Fibroblast of lung (primary cell): ENCODE measurements at places on chromosomes 5 and 9. TPM values are rescaled to one million over a fixed set of nuclear protein-coding genes. Genes with fewer than 3 reads are reported as not detected.

Gene RNF183
- total RNA-seq: not detected in 2 replicates

Gene AFAP1L1
- total RNA-seq: 7.1 and 9.5 TPM in 2 replicates

Gene SAXO1
- under 0.01 and 0.17 TPM in 2 replicates for total RNA-seq

Gene ALDOB
- not detected in 2 replicates for total RNA-seq

Gene CYLC2
- total RNA-seq: not detected in 2 replicates

GRCh38 chr9:86303316-86303975 lies 21.1 kb upstream of the ISCA1 start:
- peak; percentile 36 for DNase-seq

DNA sequence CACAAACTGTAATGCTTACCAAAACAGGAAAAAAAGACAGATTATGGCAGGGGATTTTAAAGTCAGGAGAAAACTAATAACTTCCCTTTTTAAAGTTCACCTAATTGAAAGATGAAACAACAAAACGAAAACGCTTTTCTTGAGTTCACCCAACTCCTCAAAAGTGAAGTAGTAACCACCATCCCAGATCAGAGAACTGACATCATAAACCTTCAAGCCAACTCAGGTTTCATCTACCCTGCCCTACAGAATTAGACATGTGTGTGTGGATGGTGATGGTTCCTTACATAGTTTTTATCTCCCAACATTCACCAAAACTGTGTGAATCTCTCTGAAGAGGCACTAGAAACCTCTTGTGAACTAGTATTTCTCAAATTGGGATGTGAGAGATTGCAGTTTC lies 195.2 kb upstream of the PTGER4 start:
- no peak for DNase-seq

- no peak for DNase-seq
These were observed 1.3 kb upstream of the DMRT2 start for GRCh38 chr9:1048811-1049210.

DNA sequence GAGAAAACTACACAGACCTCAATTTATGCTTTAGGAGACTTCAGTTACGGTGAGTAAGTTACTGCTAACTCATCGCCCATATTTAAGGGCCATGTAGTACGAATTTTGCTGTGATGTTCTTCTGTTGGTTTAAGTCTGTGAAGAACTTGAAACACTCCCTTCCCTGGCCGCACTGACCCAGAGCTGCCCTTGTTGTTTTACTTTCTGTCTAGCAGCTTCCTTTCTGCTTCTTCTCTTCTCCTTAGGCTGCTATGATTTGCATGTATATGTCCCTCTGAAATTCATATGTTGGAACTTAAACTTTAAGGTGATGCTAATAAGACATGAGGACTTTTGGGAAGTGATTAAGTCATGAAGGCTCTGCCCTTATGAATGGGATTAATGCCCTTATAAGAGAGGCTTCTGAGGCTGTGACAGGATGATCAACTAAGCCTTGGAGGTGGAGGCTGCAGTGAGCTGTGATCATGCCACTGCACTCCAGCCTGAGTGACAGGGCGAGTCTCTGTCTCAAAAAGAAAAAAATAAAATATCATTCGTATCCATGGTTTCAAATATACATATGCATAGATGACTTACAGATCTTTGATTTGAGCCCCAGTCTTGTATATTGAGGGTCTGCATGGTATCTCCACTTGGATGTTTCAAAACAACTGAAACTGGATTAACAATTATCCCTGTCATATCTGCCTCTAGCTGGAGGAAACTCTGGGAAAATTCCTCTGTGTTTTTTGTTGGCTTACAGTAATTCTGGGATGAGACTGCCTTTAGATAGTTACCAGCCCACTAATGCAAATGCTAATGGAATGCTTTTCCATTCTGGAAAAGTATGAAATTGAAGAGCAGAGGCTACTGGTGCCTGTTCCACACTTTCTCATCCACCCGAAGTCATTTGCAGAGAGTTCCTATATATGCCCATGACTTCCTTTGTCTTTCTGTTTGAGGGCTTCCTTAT lies 263.4 kb upstream of the ACTBL2 start:
- DNase-seq: no peak

GRCh38 chr9:69740872-69741505 lies 18.8 kb downstream of the PTAR1 start:
- DNase-seq: no peak

GRCh38 chr9:70355801-70356200 lies 58.7 kb downstream of the KLF9 start:
- no peak for DNase-seq

DNA sequence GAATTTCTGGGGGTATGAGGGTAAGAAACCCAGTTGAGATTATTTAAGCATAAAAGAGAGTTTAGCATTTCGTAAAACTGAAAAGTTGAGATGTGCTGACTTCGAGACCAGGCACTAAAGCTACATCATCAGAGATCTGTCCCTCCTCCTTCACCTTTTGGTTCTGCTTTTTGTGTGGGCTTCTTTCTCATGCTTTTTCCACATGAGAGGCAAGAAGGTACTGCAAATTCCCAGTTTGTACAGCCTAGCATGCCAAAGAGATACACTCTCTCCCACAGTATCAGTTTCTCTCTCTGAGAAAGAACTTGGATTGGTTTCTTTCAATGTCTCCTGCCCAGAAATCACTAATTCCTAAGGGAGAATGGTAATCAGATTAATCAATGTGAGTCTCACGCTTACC lies 584.7 kb downstream of the SEMA5A start:
- DNase-seq: no peak

- DNase-seq: peak; percentile 88
These were observed 76.7 kb downstream of the ITGA1 start for GRCh38 chr5:52864371-52864770.

GRCh38 chr9:110124439-110124838 lies 83.5 kb downstream of the C9orf152 start:
- DNase-seq: no peak

- DNase-seq: no peak
These were observed 13.4 kb upstream of the RNU6ATAC start for GRCh38 chr9:134177624-134178393.

DNA sequence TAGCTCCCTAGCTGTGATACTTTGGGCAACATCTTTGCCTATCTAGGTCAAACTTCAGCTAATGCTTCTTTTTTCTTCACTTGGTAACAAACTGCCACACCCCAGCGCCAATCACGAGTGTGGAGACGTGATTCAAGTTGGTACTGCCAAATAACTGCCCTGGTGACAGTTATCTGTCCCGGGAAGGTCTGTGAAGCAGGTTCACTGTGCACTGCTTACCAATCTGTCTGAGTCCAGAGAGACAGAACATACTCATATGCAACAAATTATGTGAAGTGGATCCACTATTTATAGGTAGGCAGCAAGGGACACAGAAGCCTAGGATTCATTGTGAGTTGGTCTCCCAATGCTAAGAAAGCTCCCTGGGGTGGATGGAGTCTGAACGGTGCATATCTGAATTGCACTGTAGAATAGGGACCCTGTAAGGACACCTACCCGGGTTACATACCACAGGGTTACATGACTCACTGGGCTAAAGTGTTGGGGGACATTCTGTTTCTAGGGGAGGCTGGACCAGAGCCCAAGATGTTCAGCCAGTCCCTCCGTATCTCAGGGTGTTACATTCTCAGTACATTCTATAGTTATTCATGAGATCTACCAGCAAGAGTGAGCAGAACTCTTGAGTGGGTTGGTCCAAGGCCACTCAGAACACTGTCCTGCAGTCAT lies 95.4 kb upstream of the STC2 start:
- no peak for DNase-seq

DNA sequence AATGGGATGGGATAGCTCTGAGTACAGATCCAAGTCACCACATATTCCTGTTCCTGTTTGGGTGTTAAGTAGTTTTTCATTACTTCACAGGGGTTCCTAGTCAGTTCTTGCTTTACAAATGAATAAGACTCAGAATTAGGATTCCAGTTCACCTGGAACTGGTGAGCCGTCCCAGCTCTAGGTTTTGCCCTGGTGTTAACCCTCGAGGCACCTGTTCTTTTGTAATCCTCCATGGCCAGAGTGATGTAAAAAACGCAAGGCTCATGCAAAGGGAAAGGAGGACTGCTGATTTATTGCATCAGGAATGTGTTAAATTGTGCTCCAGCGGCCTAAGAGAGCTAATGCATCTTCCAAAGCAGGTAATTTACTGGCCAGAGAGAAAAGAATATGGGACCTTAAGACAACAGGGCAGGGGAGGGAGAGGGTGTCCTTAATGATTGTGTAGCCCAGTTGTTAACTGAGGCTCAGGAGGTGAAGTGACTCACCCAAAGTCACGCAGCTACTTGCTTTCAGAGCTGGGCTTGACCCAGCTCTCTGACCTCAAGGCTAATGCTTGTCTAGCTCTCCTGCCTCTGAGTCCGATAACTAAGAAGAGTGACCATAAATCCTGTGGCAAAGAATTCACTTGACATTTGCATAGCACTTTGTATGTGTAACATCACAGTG lies 70.5 kb downstream of the DMRT2 start:
- DNase-seq: no peak

- peak; percentile 43 for DNase-seq
These were observed 20.5 kb downstream of the EQTN start for GRCh38 chr9:27276193-27277030.

- DNase-seq: no peak
These were observed 30.5 kb downstream of the TRIO start for GRCh38 chr5:14173377-14174229.

- DNase-seq: peak; percentile 51
These were observed 66.9 kb downstream of the DCP2 start for GRCh38 chr5:113043491-113043931.

- peak; percentile 23 for DNase-seq
These were observed 200.4 kb downstream of the ARRDC3 start for GRCh38 chr5:91182763-91183162.

DNA sequence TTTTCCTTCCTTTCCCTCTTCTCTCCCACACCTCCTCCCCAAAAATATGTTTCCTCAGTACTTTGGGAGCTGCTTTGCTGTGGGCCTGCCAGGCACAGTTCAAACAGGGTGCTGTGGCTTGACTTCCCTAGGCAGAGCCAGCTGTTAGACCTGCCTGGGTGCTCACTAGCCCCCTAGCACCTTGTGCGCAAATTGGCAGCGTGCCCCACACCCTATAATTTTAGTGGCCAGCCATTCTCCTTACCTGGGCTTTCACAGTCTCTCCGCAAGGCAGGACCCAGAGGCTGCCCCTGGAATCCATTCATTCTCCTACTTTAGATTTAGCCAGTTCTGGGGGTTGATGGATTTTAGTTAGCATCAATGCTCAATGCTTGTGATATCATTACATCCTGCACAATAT lies 72.3 kb downstream of the ANGPTL2 start:
- DNase-seq: no peak
